PC-9 (cell line): ENCODE measurements at places on chromosomes 1 and 21. TPM values are rescaled to one million over a fixed set of nuclear protein-coding genes. Genes with fewer than 3 reads are reported as not detected.

- DNase-seq: no peak
These were observed 2.2 kb upstream of the CBR3 start for GRCh38 chr21:36132696-36133095.

GRCh38 chr21:34630536-34631143, 15.7 kb upstream of the RCAN1 start:
- DNase-seq: peak; percentile 17

- no peak for DNase-seq
These were observed 323.1 kb upstream of the NFIA start for GRCh38 chr1:60759291-60759690.

The OVAAL gene
- not detected in 2 replicates for total RNA-seq
